ENCODE measurements at places on chromosomes 12 and 14. TPM values are rescaled to one million over a fixed set of nuclear protein-coding genes. Genes with fewer than 3 reads are reported as not detected.

GLT1D1 gene
- 2.3 TPM for polyA plus RNA-seq

DNA sequence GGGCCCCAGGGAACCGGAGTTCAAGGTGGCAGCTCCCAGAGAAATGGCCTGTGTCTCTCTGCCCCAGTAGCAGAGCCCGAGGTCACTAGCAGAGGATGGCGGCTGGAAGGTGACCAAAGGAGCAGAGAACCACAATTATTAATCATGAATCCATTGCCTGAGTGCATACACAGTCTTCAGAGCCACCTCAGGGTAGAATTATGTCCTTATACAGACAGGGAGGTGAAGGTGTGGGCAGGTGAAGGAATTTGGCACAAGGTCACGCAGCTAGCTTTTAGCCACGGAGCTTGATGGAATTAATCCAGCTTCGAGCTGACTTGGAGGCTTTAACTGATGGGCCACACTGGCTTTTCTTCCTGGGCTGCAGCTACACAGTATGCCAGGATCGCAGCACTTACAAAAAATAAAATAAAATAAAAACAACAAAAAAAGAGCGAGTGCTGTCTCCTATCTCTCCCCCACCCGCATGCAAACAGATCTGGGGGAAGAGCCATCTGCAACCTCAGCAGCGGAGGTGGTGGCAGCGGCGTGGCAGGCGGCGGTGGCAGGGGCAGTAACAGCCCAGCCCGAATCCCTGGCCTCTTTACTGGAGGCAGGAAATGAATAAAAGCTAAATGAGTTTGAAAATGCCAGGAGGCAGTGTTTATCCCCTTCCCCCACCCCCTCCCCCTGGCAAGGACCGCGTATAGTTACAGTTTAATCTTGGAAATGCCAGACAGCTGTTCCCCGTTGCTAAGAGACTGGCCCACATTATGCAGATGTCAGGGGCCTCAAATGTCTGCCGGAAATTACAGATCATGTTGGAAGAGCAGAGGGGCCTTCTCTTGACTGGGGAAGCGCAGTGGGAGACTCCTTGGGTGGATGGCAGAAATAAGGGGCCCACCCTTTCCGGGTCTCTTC is 93.5 kb downstream of the LRRC74A start:
- DNase-seq, result peak; percentile 92

DLGAP5 gene
- 65.2 TPM for polyA plus RNA-seq

OR11H12 gene
- not detected for polyA plus RNA-seq

All from right lung (tissue), 10 donors.